ENCODE measurements at places on chromosomes 3 and 15.

GRCh38 chr15:89401631-89402517 lies 67.2 kb upstream of the POLG start:
- DNase-seq: no peak

GRCh38 chr3:31262201-31262600 lies 270.5 kb upstream of the STT3B start:
- no peak for DNase-seq

DNA sequence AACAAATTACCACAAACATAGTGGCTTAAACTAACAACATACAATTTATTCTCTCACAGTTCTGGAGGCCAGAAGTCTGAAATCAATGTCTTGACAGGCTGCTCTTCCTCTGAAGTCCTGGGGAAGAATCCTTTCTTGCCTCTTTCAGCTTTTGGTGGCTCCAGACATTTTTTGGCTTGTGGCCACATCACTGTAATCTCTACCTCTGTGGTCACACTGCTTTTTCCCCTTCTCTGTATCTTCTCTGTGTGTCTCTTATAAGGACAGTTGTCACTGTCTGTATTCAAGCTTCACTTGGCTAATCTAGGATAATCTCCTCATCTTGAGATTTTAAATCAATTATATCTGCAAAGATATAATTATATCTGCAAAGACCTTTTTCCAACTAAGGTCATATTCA lies 80.3 kb upstream of the ABHD2 start:
- no peak for DNase-seq

GRCh38 chr3:141746962-141747361 lies 8.9 kb downstream of the RNF7 start:
- no peak for DNase-seq

- no peak for DNase-seq
These were observed 37.9 kb downstream of the ATP1B3 start for GRCh38 chr3:141914311-141914710.

DNA sequence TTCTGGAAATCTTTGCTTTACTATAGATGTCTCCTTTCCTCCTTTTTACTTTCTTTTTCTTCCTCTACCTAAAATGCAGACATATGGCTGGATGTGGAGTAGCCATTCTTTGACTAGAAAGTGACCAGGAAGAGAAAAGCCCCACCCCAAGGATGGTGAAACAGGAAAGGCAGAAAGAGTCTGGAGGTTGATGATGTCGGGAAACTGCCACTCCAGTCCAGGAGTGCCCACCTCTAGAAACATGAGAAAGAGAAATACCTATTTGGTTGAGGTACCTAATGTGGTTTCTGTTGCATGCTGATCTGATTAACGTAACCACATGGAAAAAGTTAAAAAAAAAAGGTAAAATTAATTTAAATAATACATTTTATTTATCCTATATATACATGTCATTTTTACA lies 55.2 kb upstream of the SSR3 start:
- DNase-seq: no peak

GRCh38 chr3:25427942-25428788 lies at the start of gene RARB:
RARB (plus strand) TSS chr3:25428263; CDS start chr3:25428732, 469 bp downstream.
- no peak for DNase-seq

GRCh38 chr3:115792206-115792955 lies 169.1 kb downstream of the GAP43 start:
- DNase-seq: no peak

DNA sequence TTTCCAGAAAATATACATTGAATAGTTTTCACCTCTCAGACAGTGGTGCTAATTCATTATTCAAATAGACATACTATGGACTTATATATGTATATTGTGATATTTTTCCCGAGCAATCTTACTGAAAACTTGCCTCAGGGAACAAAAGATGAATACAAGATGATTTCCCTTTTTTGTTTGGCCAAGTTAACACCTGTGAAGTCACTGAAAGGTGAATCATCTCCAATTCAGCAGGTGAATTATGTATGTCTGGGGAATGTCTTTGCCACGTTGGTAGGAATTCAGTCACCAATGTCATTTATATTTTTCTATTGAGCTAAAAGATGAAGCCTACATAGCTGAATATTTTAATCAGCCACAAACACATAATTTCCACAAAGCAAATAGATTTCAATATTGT lies 88.2 kb downstream of the GPR156 start:
- no peak for DNase-seq

GRCh38 chr15:96737408-96737807 lies 406.9 kb downstream of the NR2F2 start:
- no peak for DNase-seq

Measured in GM12892 (cell line).